Stimulated activated CD8-positive, alpha-beta memory T cell treated with anti-CD3 and anti-CD28 coated beads, Interleukin-7, amount 100 ng/mL, for 4 hours (primary cell): ENCODE measurements at places on chromosomes 3 and 15.

GRCh38 chr15:95739131-95739530, 591.4 kb upstream of the NR2F2 start:
- no peak for DNase-seq

- no peak for DNase-seq
These were observed 27.3 kb downstream of the PDZRN3 start for GRCh38 chr3:73597476-73597875.

- no peak for DNase-seq
These were observed 78.7 kb downstream of the ITPR1 start for GRCh38 chr3:4571690-4572334.

- DNase-seq = no peak
These were observed 232.5 kb downstream of the SQOR start for GRCh38 chr15:45867281-45867680.

DNA sequence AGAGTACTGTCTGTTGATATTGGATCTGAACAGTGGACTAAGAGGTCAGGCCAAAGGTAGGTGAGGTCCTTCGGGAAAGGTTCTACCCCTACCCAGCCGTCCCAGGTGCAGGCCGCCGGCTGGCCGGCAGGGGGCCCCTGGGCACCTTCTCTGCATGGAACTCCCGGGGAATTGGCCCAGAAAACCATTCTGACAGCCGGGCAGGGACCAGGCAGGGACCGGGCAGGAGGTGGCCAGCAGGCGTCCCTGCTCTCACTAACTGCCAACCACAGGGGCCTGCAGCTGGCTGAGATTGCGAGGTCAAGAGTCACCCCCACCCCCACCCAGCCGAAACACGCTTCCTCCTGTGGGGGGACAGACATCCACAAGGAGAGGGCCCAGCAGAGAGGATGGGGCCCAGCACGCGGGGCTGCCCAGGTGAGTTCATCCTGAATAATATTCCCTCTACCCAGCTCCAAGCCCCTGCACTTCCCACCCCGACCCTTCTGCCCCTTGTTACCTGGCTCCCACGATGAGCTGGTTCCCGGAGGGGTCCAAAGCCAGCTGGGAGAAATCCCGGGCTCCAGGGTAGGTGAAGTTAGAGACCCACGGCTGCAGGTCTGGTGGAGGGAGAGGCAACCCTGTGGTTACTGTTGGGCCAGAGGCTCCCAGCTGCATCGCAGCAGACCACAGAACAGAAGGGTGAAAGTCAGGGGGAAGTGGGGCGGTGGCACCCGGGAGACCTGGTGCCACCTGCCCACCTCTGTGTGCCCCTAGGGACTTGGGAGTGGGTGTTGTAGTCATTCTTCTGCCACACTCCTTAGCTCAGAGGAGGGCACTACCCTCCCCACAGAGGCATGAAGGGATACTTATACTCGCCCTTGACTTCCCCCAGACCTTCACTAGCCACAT, 84.4 kb downstream of the SEMA5B start:
- no peak for DNase-seq

- DNase-seq = no peak
These were observed 9.0 kb upstream of the LRRFIP2 start for GRCh38 chr3:37183375-37183831.

DNA sequence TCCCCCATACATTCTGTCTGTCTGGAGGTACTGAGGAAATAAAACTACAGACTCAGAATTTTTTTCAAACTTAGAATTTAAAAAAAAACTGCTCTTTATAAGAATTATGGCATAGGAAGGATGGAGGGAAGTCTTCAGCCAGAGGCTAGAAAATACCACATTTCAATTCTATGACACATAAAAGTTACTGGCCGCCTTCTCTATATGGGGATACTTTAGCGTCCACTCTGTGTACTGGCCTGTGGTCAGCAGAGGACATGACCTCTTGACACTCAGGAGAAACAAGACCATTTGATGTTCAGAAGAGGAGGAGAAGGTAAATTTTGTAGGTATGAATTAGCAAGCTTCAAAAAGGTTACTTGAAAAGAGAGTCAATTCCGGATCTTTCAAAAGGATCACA, 417.4 kb downstream of the MFSD1 start:
- DNase-seq = no peak

GRCh38 chr15:77292969-77293558, 126.8 kb downstream of the PEAK1 start:
- DNase-seq = no peak

GRCh38 chr3:59709702-59710553, 660.1 kb upstream of the CFAP20DC start:
- no peak for DNase-seq

GRCh38 chr3:123396171-123397049, 52.5 kb downstream of the ADCY5 start:
- DNase-seq = no peak

DNA sequence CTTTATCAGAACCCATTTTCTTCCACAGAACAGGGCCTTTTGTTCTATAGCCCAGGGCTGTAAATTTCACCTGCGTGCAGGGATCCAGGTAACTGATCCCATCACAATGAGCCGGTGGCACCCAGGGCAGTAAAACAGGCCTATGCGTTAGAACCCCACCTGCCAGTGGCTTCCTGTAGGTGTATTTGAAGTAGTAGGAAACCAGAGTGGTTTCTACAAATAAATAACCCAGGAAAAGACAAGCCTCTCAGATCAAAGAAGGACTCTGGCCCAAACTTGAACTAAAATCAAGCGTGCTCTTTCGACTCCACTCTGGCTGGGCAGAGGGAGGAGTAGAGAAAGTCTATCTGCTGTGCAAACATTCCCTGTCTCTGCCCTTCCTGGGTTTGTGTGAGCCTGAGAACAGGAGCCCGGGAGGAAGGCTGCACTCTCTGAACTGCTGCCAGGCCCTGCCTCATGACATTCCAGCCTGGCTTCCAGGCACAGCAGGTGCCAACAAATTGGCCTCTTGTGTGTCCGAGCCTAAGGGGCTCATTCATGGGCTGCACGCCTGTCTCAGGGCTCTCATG, 77.7 kb downstream of the CEMIP start:
- no peak for DNase-seq

DNA sequence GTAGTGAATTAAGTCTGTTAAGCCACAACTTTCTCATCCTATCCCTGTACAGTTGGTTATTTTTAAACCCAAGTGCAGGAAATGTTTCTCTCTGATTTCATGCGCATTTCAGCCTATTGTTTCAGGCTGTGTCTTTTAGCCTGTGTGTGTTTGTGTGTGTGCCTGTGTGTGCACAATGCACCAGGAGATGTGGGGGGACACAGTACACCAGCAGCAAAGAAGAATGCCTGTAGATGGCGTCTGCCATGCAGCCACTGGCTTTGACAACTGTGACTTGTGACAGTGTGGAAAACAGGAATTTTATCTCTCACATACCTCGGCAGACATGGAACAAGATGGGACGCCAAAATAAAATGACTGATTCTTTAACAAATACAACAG, 43.6 kb upstream of the PLXNA1 start:
- no peak for DNase-seq

GRCh38 chr15:94286583-94286982, 55.2 kb downstream of the MCTP2 start:
- DNase-seq = no peak

DNA sequence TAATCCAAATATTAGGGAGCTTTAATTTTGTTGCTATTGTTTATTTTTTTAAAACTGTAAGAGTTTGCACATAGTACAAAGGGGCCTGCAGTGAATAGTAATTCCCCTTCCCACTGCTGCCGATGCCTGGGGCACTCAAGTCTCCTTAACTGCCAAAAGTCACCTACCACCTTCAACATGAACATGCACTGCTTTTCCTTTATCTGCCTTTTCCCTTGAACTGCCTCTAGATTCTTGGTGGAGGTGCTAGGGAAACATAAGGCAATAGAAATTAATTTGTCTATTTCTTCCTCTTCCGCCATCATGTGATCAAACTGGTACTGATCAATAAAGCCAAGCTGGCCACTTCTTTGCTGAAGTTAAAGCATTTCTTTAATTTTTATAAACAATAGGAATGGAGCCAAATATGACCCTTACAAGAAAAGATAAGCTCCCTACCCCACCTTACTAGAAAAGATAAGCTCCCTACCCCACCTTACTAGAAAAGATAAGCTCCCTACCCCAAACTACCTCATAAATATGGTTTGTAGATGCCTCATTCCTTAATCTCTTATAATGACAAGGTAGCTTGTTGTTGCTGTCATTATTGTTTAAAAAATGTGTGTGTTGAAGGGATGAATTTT, 17.4 kb upstream of the ACAP2 start:
- no peak for DNase-seq
